Fibroblast of lung (primary cell): ENCODE measurements at places on chromosomes 3 and 15. TPM values are rescaled to one million over a fixed set of nuclear protein-coding genes. Genes with fewer than 3 reads are reported as not detected.
A peak's percentile ranks its signal among the peaks of the same experiment; 100 is the strongest.

GRCh38 chr3:153038367-153038766 lies 123.7 kb upstream of the RAP2B start:
- DNase-seq: no peak

GRCh38 chr3:188326111-188326510 lies 172.2 kb downstream of the LPP start:
- DNase-seq: peak; percentile 34

DNA sequence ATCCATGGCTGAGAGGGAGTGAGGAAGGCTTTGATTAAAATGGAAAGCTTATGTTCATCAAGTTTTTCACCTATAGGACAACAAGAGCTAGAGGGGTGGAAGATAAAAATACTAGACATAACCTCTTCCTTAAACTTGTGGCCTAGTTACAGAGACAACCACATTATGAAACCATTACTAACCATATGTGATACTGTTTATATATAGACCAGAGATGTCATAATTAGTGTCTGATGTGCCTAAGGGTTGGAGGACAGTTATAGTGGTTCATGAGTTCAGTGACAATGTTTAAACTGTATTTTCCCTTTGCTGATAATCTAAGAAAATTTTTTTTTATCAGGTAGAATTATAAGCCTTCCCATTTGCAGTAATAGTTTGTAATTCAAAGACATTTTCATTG lies 23.7 kb downstream of the PHLDB2 start:
- DNase-seq: no peak

- peak; percentile 17 for DNase-seq
Observed at GRCh38 chr3:152960684-152961083, 125.8 kb downstream of the P2RY1 start.

The PRSS50 gene
- total RNA-seq: not detected in 2 replicates
